ENCODE measurements at places on chromosomes 2 and 18.

- no peak for DNase-seq
Observed at GRCh38 chr2:8636041-8636491, 45.8 kb upstream of the ID2 start.

GRCh38 chr18:7038330-7038851 lies 79.2 kb downstream of the LAMA1 start:
- DNase-seq: peak; percentile 91

- no peak for DNase-seq
Observed at GRCh38 chr2:215929602-215930335, 83.6 kb downstream of the MREG start.

DNA sequence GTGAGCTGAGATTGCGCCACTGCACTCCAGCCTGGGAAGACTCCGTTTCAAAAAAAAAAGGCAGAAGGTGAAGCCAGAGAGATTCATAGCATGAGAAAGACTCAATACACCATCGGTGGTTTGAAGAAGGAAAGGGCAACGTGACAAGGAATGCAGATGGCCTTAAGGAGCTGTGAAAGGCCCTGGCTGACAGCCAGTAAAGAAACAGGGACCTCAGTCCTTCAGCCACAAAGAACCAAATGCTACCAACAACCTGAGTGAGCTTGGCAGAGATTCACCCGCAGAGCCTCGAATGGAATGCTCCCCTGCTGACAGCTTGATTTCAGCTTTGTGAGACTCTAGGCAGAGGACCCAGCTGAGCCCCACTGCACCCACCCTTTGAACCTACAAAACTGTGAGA lies 154.9 kb upstream of the NDUFV2 start:
- DNase-seq: no peak

GRCh38 chr2:105737980-105738657 lies 6.6 kb upstream of the NCK2 start:
- no peak for DNase-seq

DNA sequence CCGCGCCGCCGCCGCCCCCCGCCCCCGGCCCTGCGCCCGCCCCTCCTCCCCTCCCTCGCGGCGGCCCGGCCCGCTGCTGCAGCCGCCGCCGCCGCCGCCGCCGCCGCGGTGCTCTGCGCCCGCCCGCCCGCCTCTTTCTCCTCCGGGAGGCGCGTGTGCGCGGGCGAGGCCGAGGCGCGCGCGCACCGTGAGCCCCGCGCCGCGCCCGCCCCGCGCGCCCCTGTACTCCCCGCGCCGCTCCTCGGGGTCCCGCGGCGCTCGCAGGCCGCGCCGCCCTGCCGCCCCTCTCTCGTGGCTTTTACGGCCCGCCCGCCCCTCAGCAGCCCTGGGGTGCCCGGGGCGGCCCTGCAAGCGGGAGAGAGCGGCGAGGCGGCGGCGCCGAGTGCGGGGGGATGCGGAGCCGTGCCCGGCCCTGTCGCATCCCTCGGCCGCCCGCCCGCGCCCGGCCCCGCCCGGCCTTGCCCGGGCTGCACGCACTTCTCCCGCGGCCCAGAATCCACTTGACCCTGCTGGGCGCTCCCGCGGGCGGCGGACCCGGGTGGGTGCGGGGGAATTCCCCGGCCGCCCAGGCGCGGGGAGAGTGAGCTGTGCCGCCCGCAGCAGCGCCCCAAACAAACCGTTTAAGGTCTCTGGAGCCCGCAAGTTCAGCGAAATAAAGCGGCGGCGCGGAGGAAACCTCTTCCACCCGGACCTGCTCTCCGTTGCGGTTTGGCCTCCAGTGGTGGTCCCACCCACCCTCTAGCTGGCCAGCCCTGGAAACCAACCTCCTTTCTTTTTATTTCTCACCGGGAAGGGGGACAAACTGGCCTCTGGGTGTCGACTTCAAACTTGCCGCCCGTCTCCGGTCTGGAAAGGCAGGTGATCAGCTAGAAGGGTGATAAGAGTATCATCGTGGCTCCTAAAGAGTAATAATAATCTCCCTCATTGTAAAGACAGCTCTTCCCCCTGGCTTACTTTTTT lies 37.4 kb downstream of the AFF3 start:
- no peak for DNase-seq

DNA sequence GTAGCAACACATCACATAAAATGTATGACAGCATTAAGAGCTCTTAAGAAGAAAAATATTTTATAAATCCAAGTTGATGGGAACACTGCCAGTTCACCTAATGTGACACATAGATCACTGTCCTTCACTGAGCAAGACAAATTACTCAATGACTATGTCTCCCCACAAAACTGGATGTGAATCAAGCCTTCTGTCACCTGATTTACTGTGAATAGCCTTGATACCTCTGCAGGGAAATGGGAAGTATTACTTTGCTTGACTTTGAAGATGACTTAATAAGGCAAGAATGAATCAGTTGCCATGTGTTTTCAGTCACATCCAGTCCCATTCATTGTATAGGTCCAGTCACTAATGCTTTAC lies 94.6 kb downstream of the NYAP2 start:
- no peak for DNase-seq
